ENCODE measurements at places on chromosomes 12 and 14. TPM values are rescaled to one million over a fixed set of nuclear protein-coding genes. Genes with fewer than 3 reads are reported as not detected.

The COL2A1 gene
- 200 TPM for total RNA-seq

The MYBPC1 gene
- total RNA-seq, result not detected

The ASCL1 gene
- not detected for total RNA-seq

- no peaks in the 10 kb centered on the region for H3K27me3 ChIP-seq
- no peak for DNase-seq
- H3K36me3 ChIP-seq, result no peaks in the 10 kb centered on the region
- no peak overlapping the region for H3K27ac ChIP-seq
- no peaks in the 10 kb centered on the region for H3K4me1 ChIP-seq
Observed at GRCh38 chr14:37237094-37237493, 39.4 kb downstream of the MIPOL1 start.

GRCh38 chr14:95069547-95069946 lies 87.8 kb downstream of the DICER1 start:
- no peak overlapping the region for H3K4me3 ChIP-seq
- no peaks in the 10 kb centered on the region for H3K27me3 ChIP-seq
- DNase-seq, result no peak
- no peaks in the 10 kb centered on the region for H3K36me3 ChIP-seq
- no peaks in the 10 kb centered on the region for H3K4me1 ChIP-seq
- no peak overlapping the region for H3K27ac ChIP-seq

DNA sequence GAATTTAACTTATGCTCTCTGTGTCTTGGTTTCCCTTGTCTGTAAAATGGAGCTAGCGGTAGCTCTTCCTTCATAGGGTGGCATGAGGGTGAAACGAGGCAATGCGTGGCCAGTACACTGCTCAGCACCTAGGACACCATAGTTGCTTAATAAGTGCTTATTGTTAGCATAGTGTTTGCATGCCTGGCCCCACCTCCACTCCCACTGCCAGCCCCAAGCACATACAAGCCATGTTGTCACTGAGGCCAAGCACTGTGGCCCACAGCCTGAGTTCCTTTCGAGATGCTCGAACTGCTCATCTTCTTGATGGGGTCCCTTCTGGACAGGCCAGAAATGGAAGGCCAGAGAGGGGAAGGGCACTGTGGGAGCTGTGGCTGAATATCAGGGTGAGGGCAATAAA lies 839 bp downstream of the FICD start:
- H3K4me1 ChIP-seq, result no peaks in the 10 kb centered on the region
- peak overlapping the region; percentile 89 for H3K27ac ChIP-seq
- H3K4me3 ChIP-seq, result peak overlapping the region; percentile 77
- no peaks in the 10 kb centered on the region for H3K36me3 ChIP-seq
- no peak for DNase-seq

- H3K4me3 ChIP-seq, result no peak overlapping the region
- no peaks in the 10 kb centered on the region for H3K36me3 ChIP-seq
- peaks cover 25% of the 10 kb centered on the region for H3K4me1 ChIP-seq
- DNase-seq, result peak; percentile 66
- H3K27ac ChIP-seq, result peak overlapping the region; percentile 31
Observed at GRCh38 chr12:116053479-116054200, 223.9 kb downstream of the MED13L start.
